Hematopoietic multipotent progenitor cell treated with erythropoietin and hydrocortisone succinate and interleukin-3 and kit ligand, for 6 days (in vitro differentiated cells): ENCODE measurements at places on chromosomes 5 and 9.

- DNase-seq = no peak
These were observed 19.3 kb upstream of the F2RL2 start for GRCh38 chr5:76642390-76643040.

DNA sequence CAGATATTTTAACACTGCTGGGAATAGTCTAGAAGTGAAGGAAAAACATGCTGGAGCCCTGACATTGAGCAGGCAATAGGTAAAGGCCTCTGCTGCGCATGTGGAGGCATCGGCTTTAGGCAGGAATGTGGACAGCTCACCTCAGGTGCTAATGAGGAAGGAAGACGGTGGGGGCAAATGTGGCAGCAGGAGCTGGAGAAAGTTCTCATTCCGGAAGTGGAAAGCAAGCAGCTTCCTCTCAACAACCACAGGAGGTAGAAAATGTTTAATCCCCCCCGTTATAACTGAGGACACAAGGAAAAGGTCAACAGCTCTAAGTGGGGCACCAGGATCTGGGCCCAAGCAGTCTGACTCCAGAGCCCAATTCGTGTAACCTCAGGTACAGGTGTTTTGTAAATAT, 7.6 kb upstream of the RPS14 start:
- no peak for DNase-seq

DNA sequence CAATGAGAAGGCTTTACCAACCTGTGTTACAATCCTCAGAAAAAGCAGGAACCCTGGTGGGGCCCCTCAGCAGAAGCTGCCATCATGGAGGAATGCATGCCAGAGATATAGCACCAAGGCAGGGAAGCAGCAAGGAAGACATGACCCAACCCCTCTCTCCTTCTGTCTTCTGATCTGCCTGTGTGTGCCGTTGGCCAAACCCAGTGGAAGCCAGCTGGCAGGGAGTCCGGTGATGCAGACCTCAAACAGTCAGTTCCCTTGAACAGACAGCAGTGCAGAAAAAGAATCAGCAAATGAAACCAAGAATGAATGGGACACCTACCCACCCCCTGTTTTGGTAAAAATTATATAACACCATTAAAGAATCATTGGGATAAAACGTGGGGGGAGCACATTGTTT, 234.2 kb downstream of the ZNF608 start:
- no peak for DNase-seq

GRCh38 chr5:36537724-36538123, 68.7 kb upstream of the SLC1A3 start:
- DNase-seq = no peak

GRCh38 chr9:71737455-71737854, 30.9 kb downstream of the CEMIP2 start:
- DNase-seq = peak; percentile 62

GRCh38 chr5:154193283-154193682, 2.8 kb downstream of the GALNT10 start:
- DNase-seq = no peak

DNA sequence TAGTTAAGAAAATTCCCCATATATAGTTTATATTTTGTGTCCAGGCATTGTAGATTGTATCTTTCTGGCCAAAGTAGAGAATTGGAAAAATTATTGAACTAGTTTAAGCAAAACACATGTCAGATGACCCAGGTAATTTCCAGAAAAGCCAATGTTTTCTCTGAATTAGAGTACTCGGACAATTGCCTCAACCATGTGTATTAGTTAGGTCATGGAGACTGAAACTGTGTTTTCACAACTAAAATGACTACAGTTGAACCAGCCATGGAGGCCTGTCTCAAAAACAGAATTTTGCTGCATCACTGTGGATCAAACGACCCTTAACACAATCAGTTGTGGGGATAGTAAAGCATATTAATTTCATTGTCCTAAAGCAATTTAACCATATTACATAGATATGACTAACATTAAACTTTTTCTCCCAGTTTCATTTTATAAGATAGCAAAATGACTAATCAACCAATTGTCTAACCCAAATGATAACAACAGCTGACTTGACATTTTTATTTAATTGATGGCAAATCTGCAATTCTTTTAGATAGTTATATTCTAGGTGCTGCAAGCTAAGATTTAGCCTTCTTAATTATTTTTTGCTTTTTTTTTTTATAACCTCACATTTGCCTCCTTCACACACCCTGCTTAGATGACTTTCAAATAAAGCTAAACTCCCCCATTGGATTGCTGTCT, 39.2 kb upstream of the SPDL1 start:
- no peak for DNase-seq

DNA sequence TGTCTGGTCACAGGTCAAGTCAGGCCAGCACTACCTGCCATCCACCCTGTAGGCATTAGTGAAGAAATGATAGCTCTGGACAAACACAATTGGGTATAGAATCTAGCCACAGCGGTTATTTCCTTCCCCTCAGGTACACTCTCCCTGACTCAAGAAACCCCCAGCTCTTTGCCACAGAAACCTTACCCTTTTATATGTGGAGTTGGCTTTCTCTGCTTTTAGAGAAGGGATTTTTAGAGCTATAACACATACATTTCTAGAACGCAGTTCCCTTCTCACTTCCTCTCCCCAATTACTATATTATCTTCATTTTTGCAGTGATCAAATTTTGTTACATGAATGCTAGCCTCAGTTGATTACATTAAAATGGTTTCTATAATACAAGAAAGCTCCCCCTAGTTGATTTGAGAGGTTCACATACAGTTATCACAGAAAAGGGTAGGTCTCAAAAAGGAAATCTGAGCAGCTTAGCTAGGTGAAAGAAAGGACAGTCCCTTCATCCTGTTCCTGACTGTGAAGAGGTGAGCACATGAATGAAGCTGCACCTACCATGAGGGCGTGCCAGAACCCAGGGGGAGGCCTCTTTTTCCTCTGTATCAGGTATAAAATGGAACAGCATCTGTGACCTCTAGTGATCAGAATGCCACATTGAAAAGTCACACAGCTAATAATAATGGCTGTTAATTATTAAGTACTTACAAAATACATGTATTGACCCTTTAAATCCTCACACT, 425.6 kb downstream of the KIAA0825 start:
- DNase-seq = no peak

DNA sequence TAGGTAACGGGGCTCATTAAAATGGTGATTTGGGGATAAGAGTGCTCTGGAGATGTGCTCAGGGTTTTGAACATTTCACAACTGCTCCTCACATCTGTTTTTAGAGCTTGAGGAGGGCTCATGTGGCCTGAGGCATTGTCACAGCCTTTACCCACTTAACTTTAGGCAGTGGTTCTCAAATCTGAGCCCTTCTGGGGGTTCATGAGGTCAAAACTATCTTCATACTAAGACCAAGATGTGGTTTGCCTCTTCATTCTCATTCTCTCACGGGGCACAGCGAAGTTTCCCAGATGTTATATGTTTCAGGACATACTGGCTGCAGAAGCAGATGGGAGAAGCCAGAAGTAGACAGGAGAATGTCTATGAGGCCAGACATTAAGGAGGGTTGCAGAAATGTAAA, 38.4 kb downstream of the STXBP1 start:
- no peak for DNase-seq

- no peak for DNase-seq
These were observed 419.6 kb downstream of the GADD45G start for GRCh38 chr9:90024409-90024808.

DNA sequence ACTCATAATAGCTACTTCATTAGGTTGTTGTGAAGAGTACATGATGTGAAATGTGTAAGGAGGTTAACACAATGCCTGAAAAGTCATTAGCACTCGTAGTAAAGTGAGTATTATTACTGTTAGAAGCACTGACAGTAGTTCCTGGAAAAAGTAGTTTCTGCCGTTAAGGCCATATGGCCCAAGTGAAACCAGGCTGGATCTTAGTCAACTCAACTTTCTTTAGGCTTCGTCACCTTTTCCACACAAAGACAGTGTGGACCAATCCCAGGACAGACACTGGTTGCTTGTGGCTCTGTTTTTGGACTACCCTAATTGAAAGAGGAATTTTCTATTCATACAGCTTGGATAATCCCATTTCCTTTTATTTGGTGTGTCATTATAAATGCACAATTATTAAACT, 29.4 kb upstream of the CKMT2 start:
- DNase-seq = no peak

- no peak for DNase-seq
These were observed 58.0 kb upstream of the COL15A1 start for GRCh38 chr9:98885575-98886295.

DNA sequence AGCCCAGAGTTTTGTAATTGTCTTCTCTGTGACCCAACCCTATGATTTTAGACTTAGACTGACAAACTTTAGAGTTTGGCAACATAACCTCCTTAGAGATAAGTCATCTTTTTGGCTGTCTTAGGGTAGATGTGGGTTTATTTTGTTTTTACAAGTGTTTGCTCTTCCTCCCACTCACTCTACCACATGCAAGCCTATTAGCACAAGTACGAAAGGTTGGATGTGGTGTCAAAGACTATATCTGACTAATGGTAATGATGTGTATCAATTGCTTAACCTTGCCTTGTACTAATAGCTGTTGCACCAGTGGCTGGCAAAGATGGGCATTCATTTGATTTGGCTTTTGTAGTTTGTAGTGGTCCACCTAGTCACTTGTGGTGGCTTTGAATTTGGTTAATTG, 46.5 kb downstream of the SLC25A46 start:
- DNase-seq = peak; percentile 28

DNA sequence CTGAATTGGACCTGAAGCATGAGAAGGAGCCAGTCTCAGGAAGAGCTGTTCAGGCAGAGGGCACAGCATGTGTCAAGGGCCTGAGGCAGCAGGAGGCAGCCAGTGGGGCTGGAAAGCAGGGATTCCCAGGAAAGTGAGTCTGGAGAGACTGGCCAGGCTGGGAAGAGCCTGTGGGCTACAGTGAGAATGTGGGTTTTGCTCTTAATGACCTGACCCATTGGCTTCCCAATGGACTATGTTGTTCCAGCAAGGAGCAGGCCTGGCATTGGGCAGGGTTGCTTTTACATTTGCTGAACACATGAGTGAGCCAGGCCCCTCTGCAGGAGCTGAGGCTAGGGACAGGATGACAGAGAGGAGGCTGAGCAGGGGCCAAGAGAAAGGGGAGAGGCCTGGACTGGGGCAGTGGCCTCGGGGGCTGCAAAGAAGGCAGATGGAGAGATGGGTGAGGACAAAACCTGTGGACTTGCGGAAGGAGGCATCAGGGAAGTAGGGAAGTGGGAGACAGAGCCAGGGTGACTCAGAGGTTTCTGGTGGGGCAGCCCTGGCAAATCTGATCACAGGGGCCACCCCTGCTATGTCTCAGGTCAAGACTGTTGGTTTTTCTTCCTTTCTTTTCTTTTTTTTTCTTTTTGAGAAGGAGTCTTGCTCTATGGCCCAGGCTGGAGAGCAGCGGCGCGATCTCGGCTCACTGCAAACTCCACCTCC, 65.9 kb upstream of the NEK6 start:
- DNase-seq = no peak

DNA sequence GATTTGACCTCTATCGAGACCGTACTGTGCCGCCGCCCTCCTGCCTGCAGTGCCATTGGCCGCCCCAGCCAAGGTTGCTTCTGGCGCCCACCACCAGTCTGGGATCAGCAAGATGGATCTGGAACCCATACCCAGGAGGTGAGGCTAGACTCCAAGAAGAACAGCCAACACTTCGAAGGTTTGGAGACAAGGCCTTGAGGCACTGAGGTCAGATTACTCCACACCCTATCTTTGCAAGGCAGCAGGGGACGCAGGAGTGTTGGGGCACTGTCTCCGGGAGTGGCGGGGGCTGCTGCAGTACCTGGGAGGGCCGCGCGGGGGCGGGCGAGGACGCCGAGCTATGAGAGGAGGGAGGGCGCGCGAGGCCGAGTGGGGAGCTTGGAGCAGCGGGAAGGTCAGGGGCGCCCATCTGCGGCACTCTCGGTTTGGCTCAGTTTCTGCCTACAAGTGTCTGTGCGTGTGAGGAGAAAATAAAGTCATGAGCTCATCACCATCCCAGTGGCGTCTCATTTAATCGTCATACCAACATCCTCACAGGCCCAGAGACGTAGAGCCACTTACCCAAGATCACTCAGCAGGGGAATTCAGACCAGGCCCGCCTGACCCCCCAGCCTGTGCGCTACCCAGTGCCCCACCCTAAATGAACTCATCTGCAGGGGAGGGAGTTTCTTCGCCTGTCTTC, 20.5 kb upstream of the PSD2 start:
- peak; percentile 86 for DNase-seq

GRCh38 chr5:41707853-41708603, 162.2 kb downstream of the OXCT1 start:
- peak; percentile 40 for DNase-seq

- DNase-seq = no peak
These were observed 12.8 kb upstream of the C9orf152 start for GRCh38 chr9:110220809-110221208.

DNA sequence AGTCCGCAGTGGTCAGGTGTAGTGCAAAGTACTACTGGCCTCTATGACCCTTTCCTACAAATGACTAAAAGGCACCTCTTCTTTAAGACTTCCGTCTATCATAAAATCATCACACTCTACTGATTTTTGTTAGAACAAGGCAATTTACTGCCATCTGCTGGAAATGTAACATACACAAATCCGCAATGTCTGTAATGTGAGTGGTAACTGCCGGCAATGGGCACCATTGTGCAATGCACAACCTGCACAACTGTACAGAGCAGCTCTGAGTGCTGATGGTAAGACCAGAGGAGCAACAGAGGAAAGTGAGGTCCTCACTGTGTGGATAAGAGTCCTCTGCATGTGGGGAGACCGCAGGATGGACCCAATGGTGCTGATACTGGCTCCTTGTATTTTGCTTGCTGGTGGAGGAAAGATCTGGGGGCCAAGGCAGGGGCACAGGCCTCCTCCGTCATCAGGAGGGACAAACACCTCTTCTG, 103.7 kb downstream of the ATPSCKMT start:
- DNase-seq = peak; percentile 44

- no peak for DNase-seq
These were observed 665.5 kb downstream of the ELAVL2 start for GRCh38 chr9:23160491-23160890.

DNA sequence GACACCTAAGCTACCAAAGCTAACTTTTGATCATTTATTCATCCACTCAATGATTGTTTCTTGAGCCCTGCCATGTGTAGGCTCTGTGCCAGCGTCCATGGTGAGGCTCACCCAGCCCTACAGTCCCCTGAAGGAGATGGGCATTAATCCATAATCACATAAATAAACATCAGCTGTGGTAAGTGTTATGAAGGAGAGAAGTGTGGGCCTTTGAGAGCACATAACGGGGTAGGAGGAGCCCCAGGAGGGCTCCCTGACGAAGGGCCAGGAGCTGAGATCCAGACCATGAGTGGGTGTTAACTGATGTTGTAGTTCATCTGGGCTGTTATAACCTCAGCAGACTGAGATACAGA, 53.9 kb upstream of the AFAP1L1 start:
- no peak for DNase-seq

- no peak for DNase-seq
These were observed 211.9 kb downstream of the NXNL2 start for GRCh38 chr9:88746743-88747398.

DNA sequence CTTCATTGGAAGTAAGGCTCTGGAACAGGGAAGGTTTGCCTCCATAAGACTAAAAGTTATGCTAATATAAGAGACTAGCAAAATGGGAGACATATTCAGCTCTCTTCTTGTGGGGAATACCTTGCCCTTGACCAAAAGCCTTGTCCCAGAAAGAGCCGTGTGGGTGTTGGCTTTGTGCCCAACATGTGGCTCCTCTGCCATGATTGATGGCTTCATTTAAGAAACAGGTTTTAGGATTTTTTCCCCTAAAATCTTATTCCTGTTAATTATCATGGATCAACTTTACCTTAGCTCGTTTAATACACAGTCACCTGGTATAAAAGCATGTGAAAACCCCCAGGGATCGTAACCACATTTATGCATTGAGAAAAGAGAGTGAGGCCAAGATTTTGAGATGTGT, 38.9 kb downstream of the DOCK8 start:
- no peak for DNase-seq
